ENCODE measurements at places on chromosomes 2 and 18. TPM values are rescaled to one million over a fixed set of nuclear protein-coding genes. Genes with fewer than 3 reads are reported as not detected.

DNA sequence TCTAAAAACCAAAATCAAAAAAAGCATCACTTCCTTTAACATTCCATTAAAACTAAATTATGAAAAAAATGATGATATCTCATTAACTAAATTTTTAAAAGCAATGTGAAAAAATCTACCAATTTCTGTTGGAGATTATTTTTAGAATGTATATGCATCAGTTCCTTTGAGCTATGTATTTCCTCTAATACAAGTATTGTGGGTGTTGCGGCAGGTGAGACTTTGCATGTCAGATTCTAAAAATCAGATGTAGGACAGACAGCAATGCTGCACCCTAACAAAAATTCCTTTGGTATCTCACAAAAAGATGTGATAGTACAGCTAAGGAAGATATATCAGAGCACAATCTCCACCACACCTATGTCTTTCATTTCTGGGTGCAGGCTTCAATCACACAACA, 6.8 kb downstream of the MBD2 start:
- no peak for DNase-seq

- no peak for DNase-seq
These were observed 3.4 kb downstream of the HDLBP start for GRCh38 chr2:241312082-241312481.

DNA sequence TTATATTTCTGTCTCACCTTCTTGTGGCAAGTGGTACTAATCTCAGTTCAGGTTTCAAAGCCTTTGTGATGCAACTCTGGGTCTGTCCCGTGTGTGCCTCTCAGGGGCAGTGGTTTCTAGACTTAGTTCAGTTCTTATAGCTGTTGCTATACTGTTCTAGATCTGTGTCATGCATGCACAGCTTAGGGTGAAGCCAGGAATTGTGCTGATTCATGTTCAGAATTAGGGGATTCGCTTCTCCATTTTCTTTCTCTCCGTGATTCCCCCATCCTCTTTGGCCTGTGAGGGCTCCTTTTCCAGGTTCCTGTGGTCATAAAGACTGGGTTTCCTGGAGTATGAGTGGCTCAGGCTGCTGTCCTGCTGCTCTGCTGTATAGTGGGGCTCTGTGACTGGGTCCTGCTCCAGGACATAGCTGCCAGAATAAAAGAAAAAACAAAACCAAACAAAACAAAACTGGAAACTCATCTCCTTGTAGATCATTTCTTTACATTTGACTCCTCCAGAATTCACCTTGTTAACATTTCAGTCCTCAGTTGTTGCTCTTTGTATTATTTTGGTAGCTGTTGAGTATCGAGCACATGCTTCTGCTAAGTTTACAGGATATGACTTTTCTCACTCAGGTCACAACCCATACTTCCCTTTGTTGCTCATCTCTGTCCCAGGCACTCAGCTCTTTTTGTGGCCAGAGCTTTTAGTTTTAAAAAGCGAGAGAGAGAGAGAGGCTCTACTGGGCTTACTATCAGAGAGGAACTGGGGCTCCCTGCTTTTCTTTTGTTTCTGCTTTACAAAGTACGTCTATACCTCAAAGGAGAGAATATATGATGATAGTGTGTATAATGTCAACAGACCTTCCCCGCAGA, 34.2 kb downstream of the CERS6 start:
- DNase-seq = peak; percentile 75

Gene ERICH2
- not detected for total RNA-seq

Measured in CD4-positive, CD25-positive, alpha-beta regulatory T cell (primary cell).